A172 (cell line): ENCODE measurements at places on chromosomes 7 and 10.
A peak's percentile ranks its signal among the peaks of the same experiment; 100 is the strongest.

- no peak for DNase-seq
Observed at GRCh38 chr10:77969114-77969513, 42.6 kb upstream of the DLG5 start.

DNA sequence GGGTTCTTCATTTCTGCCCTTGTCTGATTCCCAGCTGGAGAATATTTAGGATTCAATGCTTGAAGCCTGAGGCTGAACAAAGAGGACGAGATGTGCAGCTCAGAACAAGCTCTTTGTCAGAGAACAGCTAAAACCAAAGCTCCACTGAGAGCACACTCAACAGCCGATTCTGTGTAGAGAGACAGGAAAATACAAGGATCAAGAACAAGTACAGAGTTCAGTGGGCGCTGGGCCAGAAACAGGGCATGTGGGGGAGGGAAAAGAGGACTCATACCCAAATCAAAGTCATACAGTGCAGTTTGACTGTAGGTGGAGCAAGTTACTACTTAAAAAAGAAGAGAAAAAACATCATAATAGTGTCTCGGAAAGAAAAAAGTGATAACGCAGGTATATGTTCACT lies at the start of gene AGMO:
Gene AGMO, minus strand, starts transcription at position 181 of the 400 bp plus-strand sequence.
- DNase-seq: peak; percentile 25

DNA sequence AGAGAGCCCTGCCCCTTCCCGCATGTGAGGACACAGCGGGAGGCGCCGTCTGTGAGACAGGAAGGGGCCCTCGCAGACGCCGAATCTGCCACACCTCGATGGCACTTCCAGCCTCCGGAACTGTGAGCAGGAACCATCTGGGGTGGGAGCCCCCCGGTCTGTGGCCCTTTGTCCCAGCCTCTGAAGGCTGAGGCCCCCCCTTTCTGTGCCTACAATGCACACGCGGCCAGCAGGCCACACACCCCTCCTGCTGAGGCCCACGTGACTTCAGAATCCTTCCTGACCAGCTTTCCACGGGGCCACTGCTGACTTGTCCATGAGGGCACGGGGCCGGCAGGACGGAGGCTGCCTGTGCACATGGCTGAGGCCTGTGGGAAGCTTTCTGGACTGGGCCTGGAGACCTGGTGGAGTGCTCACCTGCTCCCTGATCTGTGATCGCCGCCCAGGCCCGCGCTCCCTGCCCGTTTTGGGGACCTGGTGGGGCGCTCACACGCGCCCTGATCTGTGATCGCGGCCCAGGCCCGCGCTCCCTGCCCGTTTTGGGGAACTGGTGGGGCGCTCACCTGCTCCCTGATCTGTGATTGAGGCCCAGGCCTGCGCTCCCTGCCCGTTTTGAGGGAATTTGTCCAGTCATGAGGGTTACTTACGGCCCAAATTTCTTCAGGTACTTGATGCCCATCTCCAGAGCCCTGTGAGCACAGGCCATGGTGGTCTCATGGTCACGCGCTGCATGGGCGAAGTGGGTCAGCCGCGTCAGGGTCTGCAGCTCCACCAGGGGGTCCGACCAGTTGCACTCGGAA lies 34.3 kb downstream of the CFAP46 start:
- DNase-seq: no peak

- no peak for DNase-seq
Observed at GRCh38 chr7:18378989-18379605, 116.5 kb upstream of the HDAC9 start.

DNA sequence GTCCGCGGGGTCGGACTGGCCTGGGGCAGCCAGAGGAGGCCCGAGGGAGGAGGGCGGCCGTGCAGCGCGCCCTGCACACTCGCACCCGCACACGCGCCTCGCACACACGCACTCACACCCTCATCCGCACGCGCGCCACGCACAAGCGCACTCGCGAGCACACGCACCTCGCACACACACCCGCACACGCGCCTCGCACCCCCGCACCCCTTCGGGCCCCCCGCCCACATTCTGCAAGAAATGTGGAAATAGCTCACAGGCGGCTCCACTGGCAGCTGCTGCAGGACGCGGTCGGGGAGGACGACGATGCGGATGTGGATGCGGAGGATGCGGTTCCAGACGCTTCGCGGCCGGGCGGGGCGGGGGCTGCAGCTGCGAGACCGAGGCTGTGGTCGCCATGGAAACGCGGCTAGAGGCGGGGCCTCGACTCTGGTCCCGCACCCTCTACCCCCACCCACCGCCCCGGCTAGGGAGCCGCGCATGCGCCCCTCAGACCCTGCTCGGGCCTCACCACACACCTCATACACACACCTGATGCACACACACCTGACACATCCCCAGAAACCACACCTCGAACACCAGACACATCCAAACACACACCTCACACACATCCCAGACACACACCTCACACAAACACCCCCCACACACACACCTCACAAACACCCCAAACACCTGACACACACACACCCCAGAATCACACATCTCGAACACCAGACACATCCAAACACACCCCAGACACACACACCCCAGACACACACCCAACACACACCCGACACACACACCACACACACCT lies at the start of gene CALY:
Gene CALY, minus strand, starts transcription at position 320 of the 793 bp plus-strand sequence. CDS start 7,907 bp downstream, outside the sequence.
- DNase-seq: no peak

- DNase-seq: no peak
Observed at GRCh38 chr10:34801097-34801733, 13.9 kb downstream of the PARD3 start.

DNA sequence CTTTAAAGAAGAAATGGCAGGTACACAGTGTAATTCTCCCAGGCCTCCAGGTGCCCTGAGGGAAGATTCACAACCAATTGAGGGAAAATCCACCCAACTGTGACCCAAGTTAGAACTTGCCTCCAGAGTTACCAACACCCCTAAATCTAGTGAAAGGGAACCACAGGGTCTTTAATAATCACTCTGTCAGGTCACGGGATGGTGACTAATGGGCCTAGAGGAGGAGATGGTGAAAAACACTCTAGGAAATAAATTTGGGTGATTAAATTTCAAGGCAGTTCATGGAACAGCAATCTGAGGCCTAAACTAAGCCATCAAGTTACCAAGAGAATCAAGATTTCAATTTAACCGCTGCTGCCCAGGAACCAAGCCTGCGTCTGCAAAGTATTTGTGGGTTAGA lies 26.7 kb upstream of the SLF2 start:
- DNase-seq: no peak

DNA sequence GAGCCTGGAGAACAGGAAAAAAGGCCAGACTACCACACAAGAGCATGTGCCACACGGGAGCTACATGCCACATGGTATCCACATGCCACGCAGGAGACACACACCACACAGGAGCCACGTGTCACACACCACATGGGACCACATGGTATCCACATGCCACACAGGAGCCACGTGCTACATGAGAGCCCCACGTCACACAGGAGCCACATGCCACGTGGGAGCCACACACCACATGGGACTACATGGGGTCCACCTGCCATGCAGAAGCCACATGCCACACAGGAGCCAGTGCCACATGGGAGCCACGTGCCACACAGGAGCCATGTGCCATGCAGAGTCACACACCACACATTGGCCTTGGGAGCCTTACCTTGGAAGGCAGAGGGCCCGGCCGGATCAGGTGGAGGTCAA lies 244.4 kb upstream of the PPP2R2D start:
- DNase-seq: no peak

GRCh38 chr10:85490431-85490830 lies 876.2 kb downstream of the GRID1 start:
- DNase-seq: no peak

- no peak for DNase-seq
Observed at GRCh38 chr7:131540491-131541162, 15.8 kb downstream of the PODXL start.

DNA sequence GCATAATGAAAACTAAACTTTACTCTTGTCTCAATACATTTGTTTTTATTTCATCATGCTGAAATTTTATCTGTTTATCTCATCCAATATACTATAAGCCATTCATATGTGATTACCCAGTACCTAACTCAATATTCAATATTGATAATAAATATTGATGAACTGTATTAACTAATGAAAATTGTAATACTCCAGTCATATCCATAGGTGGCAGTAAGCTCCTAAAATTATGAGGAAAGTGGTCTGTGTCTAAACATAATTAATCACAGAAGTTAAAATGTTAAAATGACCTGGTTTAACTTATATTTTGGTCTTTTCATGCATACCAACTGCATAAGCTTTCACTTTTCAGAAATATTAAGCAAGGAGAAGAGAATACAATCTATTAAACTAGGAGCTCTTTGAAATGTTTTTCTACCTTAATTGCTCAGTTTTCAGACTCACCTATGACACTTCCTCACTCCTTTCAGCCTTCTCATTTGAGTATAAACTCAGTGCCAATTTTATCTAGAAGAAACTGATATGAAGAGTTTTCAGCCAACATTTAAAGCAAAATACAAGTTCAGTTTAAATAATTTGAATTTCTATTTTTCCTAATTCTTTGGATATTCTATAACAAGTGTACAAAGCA lies 30.5 kb upstream of the VWDE start:
- no peak for DNase-seq

DNA sequence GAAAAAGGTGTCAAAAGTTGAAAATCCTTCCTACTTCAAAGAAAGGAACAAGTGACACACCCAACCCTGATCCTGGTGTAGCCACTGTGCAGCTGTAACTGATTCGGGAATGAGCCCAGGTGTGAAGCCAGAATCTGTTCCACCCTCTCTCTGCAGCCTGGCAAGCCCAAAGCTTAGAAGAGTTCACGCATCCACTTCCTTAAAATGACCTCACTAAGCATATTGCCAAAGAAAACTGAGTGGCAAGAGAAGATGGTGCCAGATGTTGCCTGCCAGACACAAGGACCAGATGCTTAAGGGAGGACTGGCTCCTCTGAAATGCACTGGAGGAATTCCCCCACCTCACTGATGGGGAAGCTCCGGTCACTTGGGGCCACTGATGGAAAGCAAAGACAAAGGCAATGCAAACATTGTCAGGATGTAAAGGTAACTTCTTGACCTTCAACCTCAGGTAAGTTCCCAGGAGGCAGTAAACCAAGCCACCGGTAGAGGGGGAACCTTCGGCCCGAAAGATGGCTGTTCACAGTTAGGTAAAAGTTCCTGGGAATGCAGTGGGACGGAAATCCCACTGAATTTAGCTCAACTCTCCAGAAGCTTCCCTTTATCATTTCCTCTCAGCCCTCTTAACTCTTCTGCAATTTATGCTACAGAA lies 554.9 kb downstream of the KCNMA1 start:
- no peak for DNase-seq

DNA sequence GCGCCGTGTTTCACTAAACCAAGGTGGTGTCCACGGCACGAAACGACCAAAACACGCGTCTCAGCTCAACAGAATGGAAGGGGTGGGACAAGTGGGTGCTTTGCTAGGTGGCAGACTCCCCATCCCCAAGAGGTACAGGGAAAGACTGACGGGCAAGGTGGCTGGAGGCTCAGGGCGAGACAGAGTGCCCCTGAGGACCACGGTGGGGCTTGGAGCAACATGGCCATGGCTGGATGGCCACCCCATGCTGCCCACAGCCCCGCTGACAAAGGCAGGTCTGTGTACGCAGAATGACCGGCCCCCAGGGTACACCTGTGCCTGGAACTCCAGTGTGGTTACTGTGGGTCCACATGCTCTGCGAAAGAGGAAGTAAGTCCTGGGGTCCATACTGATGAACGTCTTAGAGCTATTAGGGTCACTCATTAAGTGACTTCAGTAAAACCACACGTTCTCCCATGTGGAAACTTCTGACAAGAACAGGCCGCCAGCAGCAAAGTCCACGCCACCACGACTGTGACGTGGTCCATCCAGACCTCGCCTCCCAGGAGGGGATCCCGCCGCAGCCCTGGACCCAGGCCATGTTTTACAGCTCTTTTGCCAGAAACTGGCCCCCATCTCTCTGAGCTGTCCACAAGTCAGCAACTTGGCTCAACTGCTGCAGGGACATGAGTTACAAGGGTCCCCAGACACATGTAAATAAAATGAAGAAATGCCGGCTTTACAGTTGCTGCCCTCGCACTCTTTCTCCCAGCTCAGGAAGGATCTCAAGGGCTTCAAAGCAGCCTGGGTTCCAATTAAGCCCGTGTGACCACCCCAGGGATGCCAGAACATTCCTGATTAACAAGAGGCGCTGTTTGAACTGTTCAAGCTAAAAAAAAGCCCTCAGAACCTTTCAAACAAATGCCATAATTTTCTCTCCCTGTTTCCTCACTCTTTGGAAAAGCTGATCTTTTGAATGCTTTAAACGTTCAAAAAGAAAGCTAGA lies 66.8 kb downstream of the MAD1L1 start:
- no peak for DNase-seq

DNA sequence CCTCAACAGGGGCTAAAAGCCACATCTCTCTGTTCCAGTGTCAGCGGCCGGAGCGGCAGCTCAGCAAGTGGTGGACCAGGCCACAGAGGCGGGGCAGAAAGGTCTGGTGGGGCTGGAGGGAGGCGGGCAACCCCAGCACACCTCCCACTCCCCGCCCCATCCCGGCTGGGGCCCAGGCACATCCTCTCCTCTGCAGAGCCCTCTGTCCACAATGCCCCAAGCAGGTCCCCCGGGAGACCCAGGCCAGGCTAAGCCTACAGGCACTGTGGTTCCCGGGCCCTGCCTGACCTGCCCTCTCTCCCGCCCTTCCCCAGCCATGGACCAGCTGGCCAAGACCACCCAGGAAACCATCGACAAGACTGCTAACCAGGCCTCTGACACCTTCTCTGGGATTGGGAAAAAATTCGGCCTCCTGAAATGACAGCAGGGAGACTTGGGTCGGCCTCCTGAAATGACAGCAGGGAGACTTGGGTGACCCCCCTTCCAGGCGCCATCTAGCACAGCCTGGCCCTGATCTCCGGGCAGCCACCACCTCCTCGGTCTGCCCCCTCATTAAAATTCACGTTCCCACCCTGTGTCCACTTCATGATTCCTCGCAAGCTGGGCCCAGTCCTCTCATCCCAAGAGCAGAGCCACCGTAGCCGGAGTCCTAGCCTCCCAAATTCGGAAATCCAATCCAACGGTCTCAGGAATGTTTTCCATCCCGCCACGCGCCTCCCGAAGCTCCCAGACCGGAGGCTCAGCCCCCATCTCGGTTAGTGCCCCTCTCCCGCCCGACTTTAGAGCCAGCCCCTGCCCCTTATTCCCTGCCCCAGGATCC lies 2.1 kb downstream of the ADIRF start:
- DNase-seq: peak; percentile 89

DNA sequence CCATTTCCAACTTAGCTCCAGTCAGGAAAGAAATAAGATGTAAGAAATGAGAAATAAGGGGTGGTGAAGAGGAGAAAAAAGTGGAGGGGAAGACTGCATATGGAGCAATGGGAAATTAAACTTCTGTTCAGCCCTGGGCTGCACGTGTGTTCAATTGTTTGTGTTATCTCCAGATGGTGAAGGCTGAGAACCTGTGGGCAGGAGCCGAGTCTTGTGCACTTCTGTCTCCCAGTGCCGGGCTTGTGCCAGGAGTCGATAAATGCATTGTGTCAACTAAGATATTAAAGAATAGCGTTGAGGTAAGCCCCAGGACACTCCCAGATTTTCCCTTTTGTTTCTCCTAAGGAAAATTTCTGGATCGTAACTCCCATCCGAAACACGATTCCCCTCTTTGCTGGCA lies 98.2 kb downstream of the PRLHR start:
- DNase-seq: no peak

GRCh38 chr7:80960244-80960795 lies 41.5 kb upstream of the SEMA3C start:
- DNase-seq: peak; percentile 37

GRCh38 chr10:13146379-13146778 lies 15.0 kb upstream of the MCM10 start:
- peak; percentile 28 for DNase-seq
